Activated B cell treated with CpG ODN at 0.5 μM for 24 hours (primary cell): ENCODE measurements at places on chromosomes 11 and 22. TPM values are rescaled to one million over a fixed set of nuclear protein-coding genes. Genes with fewer than 3 reads are reported as not detected.
A peak's percentile ranks its signal among the peaks of the same experiment; 100 is the strongest.

SLC22A25 gene
- total RNA-seq, result not detected in 2 replicates

PKP3 gene
- total RNA-seq, result 0.18 TPM in 1 of 2 replicates, not detected in the other

PLAAT3 gene
- 0.82 and 1.2 TPM in 2 replicates for total RNA-seq

APLNR gene
- not detected in 2 replicates for total RNA-seq

KLHL35 gene
- 0.11 and 0.49 TPM in 2 replicates for total RNA-seq

CBLIF gene
- total RNA-seq, result not detected in 2 replicates

EHF gene
- total RNA-seq, result 1.1 and 1.4 TPM in 2 replicates

ARHGEF17 gene
- 0.02 TPM in 1 of 2 replicates, not detected in the other for total RNA-seq

CEP57 gene
- 52.6 and 53.7 TPM in 2 replicates for total RNA-seq

SULT4A1 gene
- not detected in 2 replicates for total RNA-seq

OR56A5 gene
- not detected in 2 replicates for total RNA-seq

KRTAP5-7 gene
- total RNA-seq, result 0.24 and 0.49 TPM in 2 replicates

TRIM48 gene
- total RNA-seq, result not detected in 2 replicates

YPEL1 gene
- total RNA-seq, result 3.0 and 4.1 TPM in 2 replicates

NLRP6 gene
- total RNA-seq, result 0.46 and 0.64 TPM in 2 replicates

CARNS1 gene
- total RNA-seq, result 5.7 and 6.3 TPM in 2 replicates

GRCh38 chr11:126893796-126894195 is 106.8 kb downstream of the KIRREL3 start:
- no peak for DNase-seq
- H3K36me3 ChIP-seq, result no peaks in the 10 kb centered on the region
- H3K27me3 ChIP-seq, result no peaks in the 10 kb centered on the region
- H3K27ac ChIP-seq, result no peak overlapping the region
- no peaks in the 10 kb centered on the region for H3K4me1 ChIP-seq

GRCh38 chr11:2259897-2260451 is 10.4 kb downstream of the ASCL2 start:
- H3K36me3 ChIP-seq, result no peaks in the 10 kb centered on the region
- H3K4me1 ChIP-seq, result no peaks in the 10 kb centered on the region
- no peak for DNase-seq
- H3K27ac ChIP-seq, result no peak overlapping the region
- no peak overlapping the region for H3K4me3 ChIP-seq

GRCh38 chr11:11978792-11979487 is 29.5 kb downstream of the DKK3 start:
- no peaks in the 10 kb centered on the region for H3K4me1 ChIP-seq
- no peak overlapping the region for H3K27ac ChIP-seq

DNA sequence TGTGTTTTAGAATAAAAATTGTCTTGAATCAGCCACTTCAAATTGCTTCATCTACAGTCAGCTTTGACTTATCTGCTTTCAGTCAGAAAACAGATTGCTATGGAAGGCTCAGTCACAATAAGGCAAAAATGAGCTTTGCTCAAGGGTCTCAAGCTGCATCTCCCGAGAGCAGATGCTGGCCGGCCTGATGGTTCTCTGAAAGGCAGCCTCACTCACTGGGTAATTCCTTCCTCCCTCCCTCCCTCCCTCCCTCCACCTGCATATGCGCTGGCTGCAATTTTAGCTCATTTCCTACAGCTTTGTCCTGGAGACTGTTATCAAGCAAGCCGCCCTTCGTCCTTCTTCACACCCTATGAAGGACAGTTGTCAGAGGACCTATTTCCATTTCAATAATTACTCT is 1.6 kb upstream of the IZUMO1R start:
- no peaks in the 10 kb centered on the region for H3K27me3 ChIP-seq
- no peak overlapping the region for H3K4me3 ChIP-seq
- no peaks in the 10 kb centered on the region for H3K36me3 ChIP-seq
- DNase-seq, result no peak
- no peaks in the 10 kb centered on the region for H3K4me1 ChIP-seq

GRCh38 chr11:15327786-15328231 is 213.1 kb downstream of the INSC start:
- H3K4me1 ChIP-seq, result no peaks in the 10 kb centered on the region
- no peak overlapping the region for H3K4me3 ChIP-seq
- no peaks in the 10 kb centered on the region for H3K27me3 ChIP-seq
- H3K36me3 ChIP-seq, result no peaks in the 10 kb centered on the region
- no peak overlapping the region for H3K27ac ChIP-seq

GRCh38 chr11:109789901-109790300 is 303.3 kb upstream of the ZC3H12C start:
- no peak overlapping the region for H3K4me3 ChIP-seq
- no peaks in the 10 kb centered on the region for H3K4me1 ChIP-seq
- H3K27me3 ChIP-seq, result no peaks in the 10 kb centered on the region

GRCh38 chr11:15093432-15093831 is 20.0 kb downstream of the CALCB start:
- H3K27me3 ChIP-seq, result peaks cover 21% of the 10 kb centered on the region
- no peaks in the 10 kb centered on the region for H3K36me3 ChIP-seq
- H3K4me3 ChIP-seq, result no peak overlapping the region

DNA sequence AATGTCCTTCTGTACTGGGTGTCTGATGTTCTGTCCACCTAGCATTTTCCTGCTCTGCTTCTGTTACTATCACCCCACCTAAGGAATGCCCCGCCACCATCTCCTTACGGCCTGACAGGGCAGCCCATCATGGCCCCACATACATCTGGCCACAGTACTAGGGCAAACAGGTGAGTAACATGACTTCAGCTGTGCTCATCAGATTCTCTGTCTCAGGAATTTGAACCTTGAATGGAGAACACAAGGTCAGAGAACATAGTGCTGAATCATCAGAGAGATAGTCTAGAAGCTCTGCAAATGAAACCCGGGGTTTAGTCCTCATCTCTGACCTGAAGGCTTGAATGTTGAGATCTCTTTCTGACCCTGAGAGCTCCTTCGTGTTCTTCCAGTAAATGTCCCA is 32.4 kb downstream of the ZC3H12C start:
- no peak overlapping the region for H3K27ac ChIP-seq
- no peak overlapping the region for H3K4me3 ChIP-seq
- no peaks in the 10 kb centered on the region for H3K36me3 ChIP-seq
- no peak for DNase-seq

DNA sequence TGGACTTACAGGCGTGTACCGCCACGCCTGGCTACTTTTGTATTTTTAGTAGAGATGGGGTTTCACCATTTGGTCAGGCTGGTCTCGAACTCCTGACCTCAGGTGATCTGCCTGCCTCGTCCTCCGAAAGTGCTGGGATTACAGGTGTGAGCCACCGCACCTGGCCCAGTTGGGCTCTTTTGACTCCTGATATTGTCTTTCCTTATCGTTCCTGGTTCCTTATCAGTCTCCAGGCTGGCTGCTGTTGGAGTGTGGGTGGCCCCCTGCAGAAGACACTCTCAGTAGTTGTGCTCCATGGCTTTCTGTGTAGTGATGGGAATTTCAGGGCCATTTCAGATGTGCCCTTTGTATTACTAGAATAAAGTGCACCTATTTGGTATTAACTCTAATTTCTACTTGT is 55.3 kb downstream of the C22orf31 start:
- H3K27me3 ChIP-seq, result peaks cover 22% of the 10 kb centered on the region
- H3K36me3 ChIP-seq, result no peaks in the 10 kb centered on the region
- no peaks in the 10 kb centered on the region for H3K4me1 ChIP-seq
- no peak for DNase-seq
- H3K27ac ChIP-seq, result no peak overlapping the region

DNA sequence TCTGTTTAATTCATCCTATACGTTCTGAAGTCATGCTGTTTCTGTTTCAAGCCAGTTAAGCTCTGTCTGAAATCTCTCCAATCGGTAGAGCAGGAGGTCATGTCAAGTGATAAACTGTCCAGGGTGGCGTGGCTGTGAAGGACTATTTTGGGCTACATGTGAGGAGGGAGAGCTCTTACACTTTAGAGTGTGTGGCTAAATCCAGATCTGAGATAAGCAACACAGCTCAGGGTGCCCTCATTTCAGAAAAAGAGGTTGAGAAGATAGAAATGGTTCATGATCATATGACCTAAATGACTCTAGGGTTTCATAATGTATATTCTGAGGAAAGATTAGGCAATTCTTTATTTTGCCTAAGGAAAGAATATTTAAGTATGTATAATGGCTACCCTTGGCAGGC is 8.4 kb downstream of the BLID start:
- no peak overlapping the region for H3K27ac ChIP-seq
- no peaks in the 10 kb centered on the region for H3K4me1 ChIP-seq
- no peak overlapping the region for H3K4me3 ChIP-seq
- H3K36me3 ChIP-seq, result no peaks in the 10 kb centered on the region
- no peak for DNase-seq
- peaks cover 8% of the 10 kb centered on the region for H3K27me3 ChIP-seq

DNA sequence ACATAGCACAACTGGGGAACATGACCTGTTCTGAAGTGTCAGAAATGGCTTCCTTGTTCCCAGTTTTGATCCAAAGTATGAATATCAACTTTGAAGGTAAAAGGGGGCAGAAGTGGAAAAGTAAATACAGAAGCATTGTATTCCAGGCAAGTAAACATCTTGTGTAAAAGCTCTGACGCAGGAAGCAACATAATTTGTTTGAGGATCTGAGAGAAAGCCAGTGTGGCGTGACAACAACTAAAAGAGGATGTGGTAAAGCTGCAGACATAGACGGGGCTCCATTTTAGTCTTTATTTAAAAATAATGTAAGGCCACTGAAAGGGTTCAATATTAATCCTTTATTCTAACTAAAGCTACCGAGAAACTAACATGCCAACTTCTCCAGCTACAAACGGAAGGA is 310.2 kb downstream of the DLG2 start:
- H3K27me3 ChIP-seq, result no peaks in the 10 kb centered on the region
- DNase-seq, result no peak
- peak overlapping the region; percentile 80 for H3K27ac ChIP-seq
- H3K4me3 ChIP-seq, result peak overlapping the region; percentile 47

- no peak overlapping the region for H3K27ac ChIP-seq
- no peak for DNase-seq
- no peaks in the 10 kb centered on the region for H3K27me3 ChIP-seq
- H3K4me3 ChIP-seq, result no peak overlapping the region
- H3K4me1 ChIP-seq, result peaks cover 81% of the 10 kb centered on the region
Measured at GRCh38 chr11:83025267-83025704, 46.4 kb downstream of the RAB30 start.

- H3K27ac ChIP-seq, result no peak overlapping the region
- H3K27me3 ChIP-seq, result peaks cover 23% of the 10 kb centered on the region
- H3K36me3 ChIP-seq, result no peaks in the 10 kb centered on the region
- no peak for DNase-seq
- no peaks in the 10 kb centered on the region for H3K4me1 ChIP-seq
- no peak overlapping the region for H3K4me3 ChIP-seq
Measured at GRCh38 chr22:35986088-35986487, 42.5 kb downstream of the RBFOX2 start.

- peaks cover 37% of the 10 kb centered on the region for H3K4me1 ChIP-seq
- peaks cover 2% of the 10 kb centered on the region for H3K36me3 ChIP-seq
- H3K27ac ChIP-seq, result peak overlapping the region; percentile 54
- peak overlapping the region; percentile 87 for H3K4me3 ChIP-seq
- DNase-seq, result no peak
- H3K27me3 ChIP-seq, result peaks cover 2% of the 10 kb centered on the region
Measured at GRCh38 chr11:130071211-130071712, 1.6 kb downstream of the APLP2 start.

- no peak overlapping the region for H3K4me3 ChIP-seq
- H3K27me3 ChIP-seq, result no peaks in the 10 kb centered on the region
Measured at GRCh38 chr11:75931124-75931523, 116.1 kb downstream of the UVRAG start.

DNA sequence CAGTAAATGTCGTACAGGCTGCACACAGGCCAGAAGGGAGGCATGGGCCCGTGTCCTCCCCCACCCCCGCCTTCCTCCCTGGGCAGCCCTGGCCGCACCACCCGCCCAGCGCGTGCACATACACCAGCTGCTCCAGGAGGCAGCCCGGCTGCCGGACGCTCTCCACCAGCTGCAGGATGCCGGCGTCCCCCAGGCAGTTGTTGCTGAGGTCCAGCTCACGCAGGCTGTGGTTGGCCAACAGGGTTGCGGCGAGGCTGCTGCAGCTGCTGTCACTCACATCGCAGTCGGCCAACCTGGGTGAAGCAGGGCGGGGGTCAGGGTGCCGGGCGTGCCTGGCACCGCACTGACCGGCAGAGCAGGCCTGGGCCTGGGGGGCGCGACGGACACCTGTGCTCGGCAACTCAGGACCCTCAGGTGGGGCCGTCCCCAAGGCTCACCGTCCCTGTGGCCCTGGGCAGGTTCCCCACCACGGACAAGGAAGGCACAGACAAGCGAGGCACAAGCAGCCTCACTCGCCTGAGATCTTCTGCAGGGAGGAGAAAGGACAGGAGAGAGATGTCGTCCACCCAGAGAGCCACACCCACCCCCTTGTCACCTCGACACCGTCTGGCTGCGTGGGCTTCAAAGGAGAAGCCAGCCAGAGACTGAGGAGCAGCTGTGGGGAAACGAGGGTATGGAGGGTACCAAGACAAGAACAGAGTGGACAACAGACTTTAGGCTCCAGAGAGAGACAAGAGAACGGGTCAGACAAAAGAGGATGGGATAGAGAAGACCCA is 12.1 kb downstream of the RNH1 start:
- DNase-seq, result no peak
- no peak overlapping the region for H3K27ac ChIP-seq
- H3K36me3 ChIP-seq, result peaks cover 59% of the 10 kb centered on the region
- no peak overlapping the region for H3K4me3 ChIP-seq
- H3K4me1 ChIP-seq, result peaks cover 4% of the 10 kb centered on the region

DNA sequence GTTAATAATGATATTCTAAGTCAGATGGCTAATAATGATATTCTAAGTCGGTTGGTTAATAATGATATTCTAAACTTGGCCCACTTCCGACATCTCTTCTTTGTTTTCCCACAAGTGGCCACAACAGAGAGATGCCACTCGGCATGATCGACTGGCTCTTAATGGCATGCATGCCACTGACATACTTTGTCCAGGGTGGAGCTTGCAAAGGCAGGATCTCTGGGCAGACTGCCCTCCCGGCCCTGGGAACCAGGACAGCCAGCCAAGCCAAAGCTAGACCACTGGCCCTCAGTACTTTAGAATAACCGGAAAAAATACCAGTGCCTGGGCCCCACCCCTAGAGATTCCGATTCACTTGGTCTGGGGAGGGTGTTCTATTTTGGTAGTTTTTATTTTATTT is 78.1 kb downstream of the KIAA1671 start:
- H3K36me3 ChIP-seq, result no peaks in the 10 kb centered on the region
- H3K27ac ChIP-seq, result no peak overlapping the region
- no peak for DNase-seq

DNA sequence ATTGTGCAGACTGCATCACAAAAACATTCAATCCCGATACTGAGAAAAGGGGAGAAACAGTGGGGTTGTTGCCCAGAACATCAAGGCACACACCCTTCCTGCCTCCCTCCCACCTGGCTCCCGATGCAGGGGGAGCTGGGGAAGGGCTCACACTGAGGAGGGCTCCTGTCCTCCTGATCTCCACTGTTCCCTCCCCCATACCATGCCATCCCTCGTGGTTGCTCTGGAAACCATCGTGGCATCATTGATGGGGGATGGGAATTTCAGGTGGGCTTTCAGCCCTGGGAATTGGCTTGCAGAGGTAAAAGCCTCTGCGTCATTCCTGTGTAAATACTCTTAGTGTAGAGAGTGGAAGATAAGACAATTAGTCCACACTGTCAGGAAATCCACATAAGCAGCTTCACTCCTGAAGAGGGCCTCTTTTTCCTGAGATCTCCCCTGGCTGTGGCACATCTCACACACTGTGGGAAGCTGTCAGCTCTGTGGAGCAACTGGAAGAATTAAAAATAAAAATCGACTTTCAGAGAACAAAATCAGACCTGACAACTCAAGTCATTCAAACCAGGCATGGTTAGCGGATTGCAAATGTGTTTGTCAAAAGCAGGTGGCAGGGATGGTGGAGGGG is 176.0 kb downstream of the CHST1 start:
- peaks cover 13% of the 10 kb centered on the region for H3K27me3 ChIP-seq
- no peaks in the 10 kb centered on the region for H3K36me3 ChIP-seq
- no peak overlapping the region for H3K4me3 ChIP-seq
- H3K27ac ChIP-seq, result no peak overlapping the region
- no peak for DNase-seq

- H3K4me3 ChIP-seq, result no peak overlapping the region
- H3K27me3 ChIP-seq, result peaks cover 1% of the 10 kb centered on the region
- no peak for DNase-seq
- H3K27ac ChIP-seq, result no peak overlapping the region
- H3K36me3 ChIP-seq, result no peaks in the 10 kb centered on the region
Measured at GRCh38 chr11:112617977-112618826, 343.0 kb upstream of the NCAM1 start.
